ENCODE measurements at places on chromosomes 1 and 21. TPM values are rescaled to one million over a fixed set of nuclear protein-coding genes. Genes with fewer than 3 reads are reported as not detected.

PROK1 gene
- total RNA-seq = 0.63 TPM

PGLYRP3 gene
- total RNA-seq = not detected

HOOK1 gene
- 0.27 TPM for total RNA-seq

ESRRG gene
- total RNA-seq = not detected

MARK1 gene
- total RNA-seq = 11.9 TPM

RNASEL gene
- 5.9 TPM for total RNA-seq

MTARC1 gene
- total RNA-seq = 3.6 TPM

CD160 gene
- total RNA-seq = 0.28 TPM

HSD3B1 gene
- total RNA-seq = not detected

SLC6A17 gene
- total RNA-seq = 0.14 TPM

GPBP1L1 gene
- total RNA-seq = 120 TPM

AGT gene
- total RNA-seq = 42.0 TPM

NES gene
- total RNA-seq = 30.9 TPM

BGLAP gene
- not detected for total RNA-seq

PKP1 gene
- not detected for total RNA-seq

F5 gene
- total RNA-seq = 0.85 TPM

SPOCD1 gene
- total RNA-seq = 6.6 TPM

CFAP107 gene
- total RNA-seq = not detected

RSPO1 gene
- total RNA-seq = 0.42 TPM

SAMSN1 gene
- total RNA-seq = 20.5 TPM

KRTAP11-1 gene
- not detected for total RNA-seq

C1orf87 gene
- 1.5 TPM for total RNA-seq

DNM3 gene
- total RNA-seq = 7.5 TPM

WLS gene
- total RNA-seq = 80.1 TPM

ZNF670 gene
- 1.1 TPM for total RNA-seq

LCE1B gene
- not detected for total RNA-seq

HAX1 gene
- total RNA-seq = 82.4 TPM

MIA3 gene
- total RNA-seq = 72.9 TPM

KRTAP7-1 gene
- not detected for total RNA-seq

LCE2A gene
- not detected for total RNA-seq

PLA2G4A gene
- 8.8 TPM for total RNA-seq

SEMA6C gene
- total RNA-seq = 6.8 TPM

NRDC gene
- total RNA-seq = 49.7 TPM

NUAK2 gene
- 1.5 TPM for total RNA-seq
